ENCODE measurements at places on chromosomes 4 and X.

DNA sequence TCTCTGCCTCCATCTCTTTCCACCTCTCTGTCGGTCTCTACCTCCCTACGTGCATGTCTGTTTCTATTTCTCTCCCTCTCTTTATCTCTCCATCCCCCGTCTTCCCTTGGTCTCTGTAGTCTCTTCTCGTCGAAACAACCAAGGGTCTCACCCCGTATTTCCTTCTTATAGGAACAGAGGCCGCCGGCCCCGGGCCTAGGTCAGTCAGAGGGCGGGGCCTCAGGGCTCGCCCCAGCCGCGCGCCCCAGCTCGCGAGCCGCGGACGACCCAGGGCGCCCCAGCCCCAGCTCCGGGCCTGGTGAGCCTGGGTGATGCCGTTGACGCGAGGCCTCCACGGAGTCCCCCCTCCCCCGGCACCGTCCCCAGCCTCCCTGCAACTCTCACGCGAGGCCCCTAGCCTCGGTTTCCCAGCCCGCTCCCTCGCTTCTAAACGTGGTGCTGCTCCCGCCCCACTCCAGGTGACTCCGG, 6.6 kb downstream of the TIMM17B start:
- no peak for DNase-seq

- DNase-seq = no peak
Observed at GRCh38 chr4:150569384-150569987, 12.5 kb upstream of the MAB21L2 start.

GRCh38 chrX:17474892-17475291, 99.9 kb downstream of the NHS start:
- no peak for DNase-seq

DNA sequence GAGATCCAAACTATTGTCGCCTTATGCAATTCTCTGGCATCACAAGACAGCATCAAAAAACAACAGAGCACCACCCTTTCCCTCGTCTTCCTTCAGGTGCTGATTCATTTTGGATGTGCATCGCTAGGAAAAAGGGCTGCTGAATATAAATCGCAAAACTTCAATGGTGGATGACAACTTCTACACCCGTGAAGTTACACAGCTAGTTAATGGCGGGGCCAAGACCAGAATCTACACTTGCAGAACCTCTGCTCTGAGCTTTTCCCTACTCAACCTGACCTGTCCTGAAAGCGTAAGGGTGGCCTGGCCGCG, 674 bp downstream of the GNPDA2 start:
- no peak for DNase-seq

DNA sequence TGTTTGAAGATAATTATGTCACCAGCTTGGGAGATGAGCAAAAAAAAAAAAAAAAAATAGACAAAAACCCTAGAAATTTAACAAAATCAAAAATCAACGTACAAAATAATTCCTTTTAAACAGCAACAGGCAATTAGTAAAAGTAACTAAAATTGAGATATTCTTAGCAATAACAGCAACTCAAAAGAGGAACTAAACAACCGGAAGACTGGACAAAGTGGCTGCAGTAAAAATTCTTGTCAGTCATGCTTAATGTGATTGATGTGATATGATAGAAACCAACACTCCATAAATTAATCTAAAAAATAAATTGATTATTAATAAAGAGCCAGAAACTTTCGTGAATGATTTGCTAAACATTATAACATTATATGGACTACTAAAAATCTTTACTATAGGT, 1534.6 kb upstream of the AGA start:
- DNase-seq = no peak

- no peak for DNase-seq
Observed at GRCh38 chrX:125289920-125290319, 29.8 kb upstream of the TEX13C start.

- DNase-seq = no peak
Observed at GRCh38 chr4:6681191-6681590, 12.5 kb upstream of the S100P start.

DNA sequence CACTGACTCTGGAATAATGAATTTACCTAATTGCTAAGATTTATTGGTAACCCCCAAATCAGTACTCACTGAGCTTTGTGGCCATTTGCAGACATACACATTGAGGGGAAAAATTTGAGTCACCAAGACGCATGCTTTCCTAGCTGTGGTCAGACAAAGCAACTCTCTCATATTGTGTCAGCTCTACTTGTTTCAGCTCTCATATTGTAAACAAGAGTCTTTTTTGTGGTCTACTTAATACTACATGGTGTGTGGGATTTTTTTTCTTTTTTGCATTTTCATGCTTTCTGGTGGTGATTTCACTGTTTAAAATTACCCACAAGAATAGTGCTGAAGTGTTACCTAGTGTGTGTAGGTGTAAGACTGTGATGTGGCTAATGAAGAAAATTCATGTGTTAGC, 428.2 kb upstream of the GALNT7 start:
- no peak for DNase-seq

All from activated effector memory CD4-positive, alpha-beta T cell treated with Interleukin-2 at 50 U/mL for 16 hours (primary cell).